CMK (cell line): ENCODE measurements at places on chromosomes 16 and 17.

GRCh38 chr16:53489755-53490154 lies 13.3 kb downstream of the AKTIP start:
- no peak for DNase-seq

DNA sequence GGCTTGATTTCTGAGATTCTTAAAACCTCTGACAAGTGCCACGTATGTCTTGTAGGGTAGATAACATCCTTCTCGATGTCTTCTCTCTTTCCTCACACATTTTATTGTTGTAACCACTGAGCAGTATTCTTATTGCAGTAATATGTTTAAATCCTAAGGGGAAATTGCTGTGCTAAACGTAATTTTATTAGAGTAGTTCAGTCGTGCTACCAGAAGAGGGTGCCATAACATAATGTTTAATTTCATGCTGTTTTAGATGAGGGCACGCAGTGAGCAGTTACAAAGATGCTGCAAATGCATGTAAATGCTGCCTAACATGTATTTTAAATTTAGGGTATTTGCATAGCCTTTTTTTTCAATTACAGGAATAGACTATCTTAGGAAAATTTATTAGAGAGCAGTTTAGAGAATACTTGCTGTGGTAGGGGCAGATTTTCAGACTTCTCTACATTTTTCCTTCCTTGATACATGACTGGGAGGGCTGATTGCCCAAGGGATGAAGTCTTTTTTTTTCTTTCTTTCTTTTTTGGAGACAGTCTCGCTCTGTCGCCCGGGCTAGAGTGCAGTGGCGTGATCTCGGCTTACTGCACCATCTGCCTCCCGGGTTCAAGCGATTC lies 51.7 kb downstream of the GAN start:
- DNase-seq: no peak

- no peak for DNase-seq
These were observed 3.0 kb downstream of the RCVRN start for GRCh38 chr17:9902120-9902519.

DNA sequence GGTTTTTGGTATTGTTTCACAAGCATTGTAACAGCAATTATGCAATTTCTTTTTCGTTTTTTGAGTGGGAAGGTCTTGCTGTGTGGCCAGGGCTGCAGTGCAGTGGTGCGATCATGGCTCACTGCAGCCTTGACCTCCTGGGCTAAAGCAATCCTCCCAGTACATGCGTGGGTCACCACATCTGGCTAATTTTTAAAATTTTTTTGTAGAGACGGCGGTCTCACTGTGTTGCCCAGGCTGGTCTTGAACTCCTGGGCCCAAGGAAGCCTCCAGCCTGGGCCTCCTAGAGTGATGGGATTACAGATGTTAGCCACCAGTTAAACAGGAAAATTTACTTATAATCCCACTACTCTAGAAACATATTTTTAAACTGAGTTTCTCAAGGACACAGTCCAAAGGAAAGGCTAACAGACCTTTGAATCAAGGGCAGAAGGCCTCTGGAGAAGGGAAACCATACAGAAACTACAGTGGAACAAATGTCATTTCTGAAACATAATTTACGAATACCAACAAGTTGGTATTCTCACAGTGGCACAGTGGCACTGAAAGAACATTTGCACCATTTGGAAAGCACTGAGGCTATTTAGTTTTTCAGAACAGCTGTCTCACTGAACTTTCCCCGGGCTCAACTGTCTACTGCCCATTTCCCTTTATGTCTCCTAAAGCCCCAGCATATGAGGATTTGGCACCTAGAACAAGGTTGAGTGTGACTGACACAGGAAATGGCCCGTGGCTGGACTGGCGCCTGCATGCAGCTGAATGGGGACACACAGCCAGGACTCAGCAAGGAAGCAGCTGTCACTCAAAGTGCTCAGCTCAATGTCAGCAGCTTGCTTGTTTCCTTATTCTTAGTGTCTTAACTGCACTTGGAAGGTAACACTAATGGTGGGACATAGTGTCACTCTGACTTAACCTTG lies 2.8 kb upstream of the PRKAR1A start:
- DNase-seq: no peak

- DNase-seq: no peak
These were observed 27.2 kb downstream of the ARHGAP27 start for GRCh38 chr17:45405250-45406086.

DNA sequence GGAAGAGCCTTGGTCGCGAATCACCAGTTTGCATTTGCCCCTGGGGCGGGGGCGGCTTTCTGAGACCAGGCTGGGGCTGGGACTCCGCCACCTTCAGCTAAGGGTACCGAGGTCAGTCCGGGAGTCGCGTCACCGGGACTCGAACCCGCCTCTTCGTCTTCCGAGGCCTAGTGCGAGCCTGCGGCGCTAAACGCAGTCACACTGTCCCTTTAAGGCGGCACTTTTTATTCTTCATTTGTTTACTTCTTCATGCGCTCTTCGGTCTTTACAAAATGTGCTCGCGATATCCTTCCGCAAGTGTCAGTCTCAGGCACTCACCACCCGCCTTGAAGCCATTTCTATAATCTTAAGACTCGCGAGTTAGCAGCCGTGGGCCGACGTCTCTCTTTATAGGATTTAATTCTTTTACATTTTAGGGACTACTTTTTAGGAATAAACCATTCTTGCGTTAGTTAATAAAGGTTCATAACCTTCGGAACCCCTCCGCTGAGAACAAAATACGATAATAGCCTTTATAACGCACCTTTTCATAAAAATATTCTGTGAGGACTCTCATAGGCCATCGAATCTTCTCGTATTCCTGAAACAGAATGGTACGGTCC lies 593 bp upstream of the HEXIM1 start:
- DNase-seq: peak; percentile 90
